Smooth muscle cell of the brain vasculature (primary cell): ENCODE measurements at places on chromosomes 16 and 17.

DNA sequence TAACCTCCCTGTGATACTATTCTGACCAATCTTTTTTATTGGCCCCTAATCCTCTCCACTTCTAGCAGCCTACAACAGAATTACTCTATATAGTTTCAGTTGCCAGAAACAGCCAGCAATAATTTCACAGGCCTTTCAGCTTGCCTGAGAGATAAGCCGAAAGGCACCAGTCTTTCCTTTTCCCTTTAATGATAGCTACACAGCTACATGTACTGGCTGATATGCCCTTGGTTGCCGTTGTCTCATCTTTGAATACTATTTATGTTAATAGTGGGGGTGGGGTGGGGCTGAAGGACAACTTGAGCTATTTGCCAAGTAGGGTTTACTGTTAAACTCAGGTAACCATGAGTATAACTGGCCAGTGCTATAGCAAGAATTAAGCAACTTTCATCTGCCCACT lies 35.8 kb upstream of the RASL10B start:
- no peak for DNase-seq

- DNase-seq, result no peak
These were observed 2.4 kb downstream of the GSDMA start for GRCh38 chr17:39965017-39965699.

GRCh38 chr17:77502626-77503292 lies 362.0 kb downstream of the SEC14L1 start:
- no peak for DNase-seq

GRCh38 chr17:48263731-48264035 lies 156.1 kb downstream of the SNX11 start:
- no peak for DNase-seq

DNA sequence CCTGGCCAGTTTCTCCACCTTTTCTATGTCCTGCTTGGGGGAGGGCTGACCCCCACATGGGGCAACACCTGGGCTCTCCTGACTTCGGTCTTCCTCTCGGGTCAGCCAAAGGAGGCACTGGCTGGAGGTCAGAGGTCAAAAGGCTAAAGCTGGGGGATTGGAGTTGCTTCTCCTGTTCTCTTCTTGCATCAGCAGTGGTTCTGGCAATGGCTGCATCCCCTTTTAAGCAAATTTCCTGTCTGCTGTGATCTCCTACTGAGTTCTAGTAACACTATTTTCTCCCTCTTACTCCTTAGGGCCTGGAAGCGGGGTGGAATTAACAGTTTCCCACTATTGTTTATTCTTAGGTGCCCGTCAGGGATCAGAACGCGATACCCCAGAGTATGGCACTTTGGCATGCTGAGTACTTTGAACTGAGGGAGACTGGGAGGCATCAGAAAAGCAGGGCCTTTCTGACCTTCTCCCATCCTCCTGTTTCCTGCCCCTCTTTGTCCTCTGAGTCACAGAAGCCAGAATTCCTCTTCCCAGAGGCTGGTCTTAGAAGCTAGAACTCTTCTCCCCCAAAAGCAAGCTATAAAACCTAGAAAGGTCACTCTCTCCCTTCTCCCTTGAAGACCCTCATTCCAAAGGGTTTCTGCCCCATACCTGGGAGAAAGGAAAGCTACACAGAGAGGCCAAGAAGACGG lies 268.2 kb downstream of the STX8 start:
- no peak for DNase-seq

- no peak for DNase-seq
These were observed 69.9 kb downstream of the ABR start for GRCh38 chr17:1109606-1110540.

DNA sequence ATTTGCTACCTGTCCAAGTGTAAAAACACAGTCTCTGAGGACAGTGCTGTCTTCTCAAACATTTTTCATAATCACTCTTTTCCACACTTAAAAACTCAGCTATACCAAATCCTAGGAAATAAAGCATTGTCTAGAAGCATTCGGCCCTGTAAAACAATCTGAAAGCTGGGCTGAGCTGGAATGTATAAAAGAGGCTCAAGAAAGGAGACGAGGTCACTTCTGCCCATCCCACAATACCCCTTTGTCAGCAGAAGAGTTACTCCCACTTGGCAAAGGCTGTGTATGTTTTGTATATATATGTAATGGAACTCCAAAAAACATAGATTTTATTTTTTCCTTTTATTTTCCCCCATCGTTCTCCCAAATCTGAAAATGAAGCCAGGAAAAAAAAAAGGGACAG lies 43.9 kb downstream of the STH start:
- DNase-seq, result no peak

GRCh38 chr17:50272711-50273653 lies 1.3 kb upstream of the TMEM92 start:
- DNase-seq, result no peak

- DNase-seq, result no peak
These were observed 167.9 kb downstream of the HS3ST4 start for GRCh38 chr16:25859645-25860044.

- DNase-seq, result no peak
These were observed 70.8 kb upstream of the TRAP1 start for GRCh38 chr16:3787924-3788661.

DNA sequence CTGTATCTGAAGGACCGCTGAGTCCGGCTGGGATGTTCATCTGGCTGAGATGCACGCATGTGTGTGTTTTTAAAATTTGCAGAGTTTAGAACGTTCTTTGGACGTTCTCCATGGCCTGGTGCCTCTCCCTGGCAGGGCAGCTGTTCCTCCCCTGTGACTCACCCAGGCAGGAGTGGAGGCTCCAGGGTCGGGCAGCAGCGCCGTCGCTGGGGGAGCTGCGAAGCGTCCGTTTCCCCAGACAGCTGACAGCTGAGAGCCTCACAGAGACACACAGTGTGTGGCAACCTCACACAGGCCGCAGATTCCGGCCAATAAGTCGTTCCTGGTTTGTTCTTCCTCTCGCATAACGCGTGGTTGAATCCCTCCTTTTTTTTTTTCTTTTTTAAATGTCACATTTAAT lies 80.6 kb downstream of the OR1D5 start:
- DNase-seq, result no peak

DNA sequence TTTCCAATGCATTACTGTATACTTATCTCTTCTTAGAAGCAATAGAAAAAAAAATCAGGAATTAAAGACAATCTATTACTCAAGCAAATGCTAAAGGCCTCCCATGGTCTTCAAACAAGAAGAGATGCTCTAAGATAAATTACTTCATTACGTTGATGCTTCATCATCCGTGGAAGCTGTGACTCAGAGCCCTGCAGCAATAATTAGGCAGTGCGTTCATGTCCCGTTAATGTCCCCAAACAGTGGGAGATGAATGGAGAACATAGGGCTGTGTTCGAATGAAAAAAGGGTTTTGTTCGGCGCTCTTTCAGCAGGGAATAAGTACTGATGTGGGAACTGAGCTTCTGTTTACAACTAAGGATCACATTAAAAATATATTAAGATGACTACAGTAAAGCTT lies 15.9 kb upstream of the PDXDC1 start:
- DNase-seq, result no peak
